Anterior cingulate cortex (tissue), 58 donors: ENCODE measurements at places on chromosomes 2 and 18.

GRCh38 chr2:50551018-50551726 lies 480.8 kb downstream of the NRXN1 start:
- no peak for DNase-seq

GRCh38 chr2:33726415-33726814 lies 127.3 kb upstream of the FAM98A start:
- DNase-seq = no peak

DNA sequence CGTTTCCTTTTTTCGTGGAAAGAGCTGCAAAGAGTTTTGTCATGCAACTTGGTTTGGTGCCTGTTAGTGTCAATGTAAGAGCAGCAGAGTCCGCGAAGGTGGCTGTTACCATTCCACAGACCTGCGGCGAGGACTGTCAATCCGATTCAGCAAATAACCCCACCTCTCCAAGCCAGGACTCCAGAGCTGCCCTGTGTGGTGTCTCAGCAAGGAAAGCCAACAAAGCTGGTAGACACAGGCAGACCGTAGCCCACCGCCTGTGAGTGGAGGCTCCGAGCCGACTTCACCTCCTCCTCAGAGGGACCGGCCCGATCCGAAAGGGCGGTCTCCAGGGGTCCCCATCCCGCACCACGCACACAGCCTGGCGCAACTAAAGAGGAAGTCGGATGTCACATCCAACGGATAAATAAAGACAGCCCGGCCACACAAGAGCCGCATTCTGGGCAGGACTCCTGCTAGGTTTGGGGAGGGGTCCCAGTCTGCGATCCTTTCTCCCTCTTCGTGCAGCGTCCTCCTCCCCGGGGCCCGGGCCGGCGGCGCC lies 819 bp downstream of the ANKRD44 start:
- DNase-seq = peak; percentile 56

DNA sequence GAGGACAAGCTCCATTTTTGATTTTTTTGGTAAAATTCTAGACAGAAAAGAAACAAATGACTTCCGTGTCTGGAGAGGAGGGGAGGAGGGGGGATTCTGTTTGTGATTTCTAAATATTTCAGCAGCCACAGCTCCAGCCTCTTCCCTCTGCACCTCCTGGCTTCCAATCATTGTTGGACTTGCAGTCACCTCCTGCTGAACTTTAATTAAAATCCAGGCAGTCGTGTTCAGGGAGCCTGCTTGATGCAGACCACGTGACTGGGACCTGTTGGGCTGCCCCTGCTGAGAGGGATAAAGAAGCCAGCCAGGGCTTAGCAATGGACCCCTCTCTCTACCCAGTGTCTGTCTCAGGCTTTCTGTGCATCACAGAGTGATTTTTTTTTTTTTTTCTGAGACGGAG lies 115.1 kb downstream of the SH3BP4 start:
- no peak for DNase-seq

DNA sequence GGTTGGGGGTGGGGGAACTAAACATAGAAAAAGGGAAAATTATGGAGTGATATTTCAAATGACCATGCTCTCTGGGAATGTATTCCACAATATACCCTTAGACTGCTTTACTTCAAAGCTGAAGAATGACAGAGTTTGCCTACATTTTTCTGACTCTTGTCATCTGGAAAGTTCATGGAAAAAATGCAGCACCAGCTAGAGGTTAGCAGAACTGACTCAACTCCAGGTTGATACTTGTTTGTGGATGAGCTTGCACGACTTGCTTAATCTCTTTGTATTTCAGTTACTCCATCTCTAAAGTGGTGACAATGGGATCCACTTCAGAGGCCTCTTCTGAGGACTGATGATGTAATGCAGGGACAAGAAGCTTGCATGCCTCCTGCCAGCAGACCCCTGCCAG lies 824.0 kb upstream of the ID2 start:
- no peak for DNase-seq

DNA sequence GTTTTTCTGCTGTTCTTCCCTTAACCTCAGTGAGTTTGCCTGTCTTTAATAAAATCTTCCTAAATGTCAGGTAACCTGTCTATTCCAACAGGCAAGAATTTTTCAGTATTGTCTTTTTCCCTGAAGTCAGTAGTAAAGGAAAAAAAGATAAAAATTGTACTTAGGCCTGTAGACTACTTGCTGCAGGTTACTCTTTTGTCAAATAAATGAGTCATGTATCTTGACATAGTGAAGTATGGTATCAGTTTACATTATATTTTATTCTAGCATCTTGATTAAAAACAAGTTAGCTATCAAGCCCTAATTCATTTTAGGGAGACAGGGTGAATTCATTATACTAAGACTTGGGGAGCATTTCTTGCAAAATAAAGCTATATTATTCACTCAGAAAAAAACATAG lies 59.8 kb downstream of the ITGA4 start:
- no peak for DNase-seq

DNA sequence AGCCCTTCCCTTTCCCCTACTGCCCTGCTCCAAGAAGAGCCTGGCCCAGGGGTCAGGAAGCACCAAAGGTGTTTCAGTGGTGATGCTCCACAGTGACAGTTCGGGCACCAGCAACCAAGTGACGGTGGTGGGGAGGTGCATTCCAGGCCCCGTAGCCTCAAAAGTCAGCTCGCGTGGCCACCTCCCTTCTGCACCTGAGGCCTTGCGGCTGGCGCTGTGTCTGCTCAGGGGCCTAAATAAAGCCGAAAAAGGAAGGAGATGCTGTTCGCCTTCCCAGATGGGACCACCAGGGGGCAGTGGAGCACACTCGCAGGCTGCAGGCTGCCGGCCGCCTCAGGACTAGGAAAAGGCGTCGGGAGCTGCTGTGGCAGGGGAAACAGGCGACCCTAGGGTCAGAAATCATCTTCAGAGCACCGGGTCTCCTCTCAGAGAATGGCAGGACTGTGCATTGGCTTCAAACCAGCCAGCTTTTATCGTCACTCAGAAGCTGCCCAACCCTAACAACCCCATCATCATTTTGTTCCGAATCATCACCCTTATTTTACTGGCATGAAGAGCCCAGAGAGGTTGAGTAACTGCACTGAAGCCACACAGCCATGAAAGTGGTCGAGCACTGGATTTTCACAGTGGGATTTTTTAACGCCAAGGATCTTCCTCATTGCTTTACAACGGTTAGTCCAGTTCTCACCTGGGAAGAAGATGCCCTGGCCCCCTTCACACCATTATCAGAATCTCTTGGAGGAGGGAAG lies 213.0 kb upstream of the CELF4 start:
- DNase-seq = peak; percentile 36

GRCh38 chr2:10912076-10912731 lies 470 bp downstream of the KCNF1 start:
- no peak for DNase-seq

- no peak for DNase-seq
These were observed 200.9 kb downstream of the ERBB4 start for GRCh38 chr2:212337486-212338343.

GRCh38 chr2:149038442-149039212 lies at the start of gene LYPD6B:
Gene LYPD6B (plus strand): TSS chr2:149038699. CDS start chr2:149130949, 92,250 bp downstream.
- no peak for DNase-seq

GRCh38 chr2:229419158-229419557 lies 148.1 kb upstream of the PID1 start:
- no peak for DNase-seq

- no peak for DNase-seq
These were observed 103.1 kb downstream of the MCFD2 start for GRCh38 chr2:46812361-46813019.

DNA sequence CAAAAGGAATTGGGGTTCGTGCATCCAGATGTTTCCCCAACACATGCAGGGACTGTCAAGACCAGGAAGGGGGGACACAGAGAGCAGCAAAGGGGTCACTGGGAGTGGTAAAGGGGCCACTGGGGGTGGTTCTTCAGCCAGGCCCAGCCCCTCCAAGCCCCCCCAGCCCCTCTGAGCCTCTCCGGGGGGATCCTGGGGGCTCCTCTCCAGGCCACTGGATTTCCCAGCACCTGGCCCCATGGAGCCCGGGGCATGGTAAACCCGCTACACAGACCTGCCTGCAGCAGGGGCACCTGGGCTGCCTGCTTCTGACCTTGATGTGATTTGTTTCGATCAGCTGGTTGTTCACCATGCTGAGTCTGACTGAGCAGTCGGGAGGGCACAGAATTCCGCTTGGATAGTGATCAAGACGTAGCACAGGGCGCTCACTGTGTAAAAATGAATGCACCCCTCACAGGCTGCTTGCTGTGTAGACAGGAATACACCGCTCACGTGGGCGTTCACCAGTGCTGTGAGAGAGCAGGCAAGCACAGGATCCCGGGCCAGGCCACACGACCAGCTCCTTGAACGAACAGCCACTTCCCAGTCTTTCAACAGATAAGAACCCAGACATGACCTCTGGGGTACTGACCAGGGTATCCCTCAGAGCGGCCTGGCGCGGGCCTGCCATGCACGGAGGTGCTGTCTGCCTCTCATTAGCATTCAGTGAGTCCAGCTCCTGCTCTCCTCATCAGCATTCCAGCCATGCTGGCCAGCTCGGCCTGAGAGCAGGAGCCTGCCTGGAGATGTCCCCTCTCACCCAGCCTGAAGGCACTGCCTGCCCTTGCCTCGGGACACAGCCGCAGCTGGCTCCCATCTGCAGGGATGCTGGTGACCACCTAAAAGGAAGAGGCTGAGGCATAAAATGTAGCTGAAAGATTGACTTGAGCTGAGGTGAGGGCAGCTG lies 73.3 kb upstream of the OTOS start:
- peak; percentile 74 for DNase-seq

DNA sequence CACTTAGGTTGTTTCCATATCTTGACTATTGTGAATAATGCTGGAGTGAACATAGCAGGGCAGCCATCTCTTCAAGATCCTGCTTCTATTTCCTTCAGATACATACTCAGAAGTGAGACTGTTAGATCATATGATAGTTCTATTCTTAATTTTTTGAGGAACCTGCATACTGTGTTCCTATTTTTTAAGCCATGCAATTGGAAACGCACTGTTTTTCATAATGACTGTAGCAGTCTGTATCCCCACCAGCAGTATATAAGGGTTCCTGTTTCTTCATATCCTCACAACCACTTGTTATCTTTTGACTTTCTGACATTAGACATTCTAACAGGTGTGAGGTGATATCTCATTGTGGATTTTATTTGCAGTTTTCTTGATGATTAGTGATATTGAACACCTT lies 15.5 kb downstream of the NEURL3 start:
- no peak for DNase-seq

DNA sequence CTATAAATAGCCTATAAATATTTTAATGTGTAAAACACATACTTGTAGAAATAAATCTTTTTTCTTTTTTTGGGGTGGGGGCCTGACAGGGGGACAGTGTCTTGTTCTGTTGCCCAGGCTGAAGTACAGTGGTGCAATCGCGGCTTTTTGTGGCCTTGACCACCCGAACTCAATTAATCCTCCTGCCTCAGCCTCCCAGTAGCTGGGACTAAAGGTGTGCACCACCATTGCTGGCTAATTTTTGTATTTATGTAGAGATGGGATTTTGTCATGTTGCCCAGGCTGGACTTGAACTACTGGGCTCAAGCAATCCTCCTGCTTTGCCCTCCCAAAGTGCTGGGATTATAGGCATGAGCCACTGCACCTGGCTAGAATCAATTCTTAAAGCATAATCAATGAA lies 37.6 kb downstream of the NPC1 start:
- no peak for DNase-seq

- DNase-seq = no peak
These were observed 68.0 kb downstream of the BOLA3 start for GRCh38 chr2:74079522-74080341.

GRCh38 chr2:46770622-46771021 lies 145.0 kb downstream of the MCFD2 start:
- DNase-seq = no peak

DNA sequence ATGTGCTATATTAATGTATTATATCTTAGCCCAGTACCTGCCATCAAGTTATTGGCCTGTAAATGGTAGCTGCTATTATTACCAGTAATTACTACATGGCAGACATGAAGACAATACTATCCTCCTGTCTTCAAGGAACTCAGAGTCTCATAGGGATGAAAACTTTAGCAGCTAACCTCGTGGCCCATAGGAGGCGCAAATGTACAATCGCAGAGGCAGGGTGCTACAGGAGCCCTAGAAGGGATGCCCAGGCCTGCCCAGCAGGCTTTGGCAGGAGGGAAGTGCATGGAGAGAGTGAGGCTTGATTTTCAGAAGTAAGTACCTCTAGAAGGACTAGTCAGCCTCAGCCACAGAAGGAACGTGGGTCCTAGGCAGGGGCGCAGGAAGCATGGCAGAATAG lies 44.7 kb upstream of the KIDINS220 start:
- DNase-seq = no peak

GRCh38 chr2:74744731-74745515 lies 89.0 kb upstream of the HK2 start:
- DNase-seq = no peak

- DNase-seq = no peak
These were observed 433.0 kb upstream of the REG3G start for GRCh38 chr2:78592491-78592890.

DNA sequence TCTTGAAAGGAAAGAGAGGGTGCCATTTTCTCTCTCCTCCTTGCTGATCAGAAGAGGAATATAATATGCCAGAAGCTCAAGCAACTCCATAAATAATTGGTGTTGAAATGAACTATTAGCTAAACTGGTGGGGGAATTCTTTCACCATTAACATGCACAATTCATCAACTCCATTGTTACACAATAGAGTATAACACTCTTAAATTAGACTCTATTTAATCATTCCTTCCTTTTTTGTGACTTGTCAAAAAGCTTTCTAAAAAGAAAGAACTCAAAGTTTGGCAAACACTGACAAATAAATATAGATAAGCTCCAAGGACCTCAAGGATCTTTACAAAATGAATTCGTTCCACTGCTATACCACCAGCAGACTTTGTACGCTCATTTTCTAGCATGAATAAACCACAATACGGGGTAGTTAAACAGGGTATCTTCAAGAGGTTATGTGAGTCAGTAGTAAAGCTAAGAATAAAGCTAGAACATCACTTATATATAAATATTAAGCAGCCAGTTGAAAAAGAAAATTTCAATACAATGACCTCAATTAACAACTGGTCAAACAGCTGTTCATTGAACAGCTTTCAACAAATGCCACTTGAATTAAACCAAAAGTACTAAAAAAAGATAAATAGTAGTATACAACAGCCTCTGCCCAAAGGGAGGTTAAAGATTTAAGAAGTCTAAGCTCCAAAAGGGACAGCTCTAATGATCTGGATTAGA lies 6.4 kb downstream of the TRAK2 start:
- DNase-seq = no peak

- DNase-seq = no peak
These were observed 9.0 kb downstream of the NCKAP1 start for GRCh38 chr2:183029219-183029618.

DNA sequence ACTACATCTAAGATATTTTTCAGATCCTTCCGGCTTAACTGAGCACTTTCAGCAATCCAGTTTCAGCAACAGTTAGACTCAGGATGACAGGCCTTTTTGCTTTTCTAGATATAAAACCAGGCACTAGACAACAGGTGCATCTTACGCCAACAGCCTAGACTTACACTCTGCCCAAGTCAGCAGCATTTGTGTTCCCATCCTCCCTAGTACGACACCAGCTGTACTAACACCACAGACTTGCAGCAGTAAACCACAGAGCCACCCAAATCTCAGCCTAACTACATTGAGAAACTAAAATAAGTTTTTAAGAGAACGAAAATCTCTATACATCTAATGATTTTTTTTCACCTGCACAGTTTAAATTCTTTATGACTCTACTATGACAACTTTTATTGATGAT lies 89.9 kb upstream of the DNMT3A start:
- DNase-seq = no peak
